ENCODE measurements at places on chromosomes 16 and 17.
A peak's percentile ranks its signal among the peaks of the same experiment; 100 is the strongest.

DNA sequence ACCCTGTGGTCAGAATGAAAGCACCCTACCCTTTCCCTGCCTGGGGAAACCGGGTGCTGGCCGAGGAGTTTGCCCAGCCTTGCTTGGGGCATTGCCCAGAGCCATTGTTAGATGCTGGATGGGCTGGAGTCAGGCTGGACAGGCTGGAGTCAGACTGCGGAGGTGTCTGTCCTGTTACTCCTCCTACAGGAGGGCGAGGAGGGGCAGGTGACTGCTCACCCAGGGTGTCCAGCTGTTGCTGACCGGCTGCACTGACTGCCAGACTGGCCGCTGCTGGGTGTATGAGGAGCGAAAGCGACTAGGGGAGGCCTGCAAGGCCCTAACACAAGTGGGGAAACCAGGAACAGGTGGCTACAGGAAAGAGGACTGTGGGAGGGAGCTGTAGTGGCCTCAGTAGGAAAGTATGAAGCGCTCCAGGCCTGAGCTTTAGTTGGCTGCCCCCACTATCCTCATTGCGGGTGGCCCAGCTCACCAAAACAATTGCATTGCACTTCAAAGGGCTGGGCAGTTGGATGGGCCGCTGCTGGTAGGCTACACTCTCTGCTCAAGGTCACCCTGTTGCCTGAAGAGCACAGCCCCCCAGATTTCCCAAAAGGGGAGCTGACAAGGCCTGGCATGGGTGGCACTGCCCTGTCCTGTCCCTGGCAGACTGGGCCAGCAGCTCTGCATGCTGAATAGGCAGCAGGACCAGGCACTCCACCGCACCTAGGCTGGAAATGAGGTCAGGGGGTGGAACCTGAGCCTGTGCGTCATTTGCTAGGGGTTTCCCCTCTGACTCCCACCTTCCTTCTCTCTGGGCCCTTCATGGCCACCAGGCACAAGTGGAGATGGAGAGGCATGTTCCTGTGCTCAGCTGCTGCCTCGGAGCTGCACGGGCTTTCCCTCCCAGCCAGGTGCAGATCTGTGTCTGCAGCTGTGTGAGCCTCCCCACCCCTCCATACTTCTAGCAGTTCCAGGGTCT is 18.4 kb downstream of the LDHD start:
- no peak for DNase-seq

DNA sequence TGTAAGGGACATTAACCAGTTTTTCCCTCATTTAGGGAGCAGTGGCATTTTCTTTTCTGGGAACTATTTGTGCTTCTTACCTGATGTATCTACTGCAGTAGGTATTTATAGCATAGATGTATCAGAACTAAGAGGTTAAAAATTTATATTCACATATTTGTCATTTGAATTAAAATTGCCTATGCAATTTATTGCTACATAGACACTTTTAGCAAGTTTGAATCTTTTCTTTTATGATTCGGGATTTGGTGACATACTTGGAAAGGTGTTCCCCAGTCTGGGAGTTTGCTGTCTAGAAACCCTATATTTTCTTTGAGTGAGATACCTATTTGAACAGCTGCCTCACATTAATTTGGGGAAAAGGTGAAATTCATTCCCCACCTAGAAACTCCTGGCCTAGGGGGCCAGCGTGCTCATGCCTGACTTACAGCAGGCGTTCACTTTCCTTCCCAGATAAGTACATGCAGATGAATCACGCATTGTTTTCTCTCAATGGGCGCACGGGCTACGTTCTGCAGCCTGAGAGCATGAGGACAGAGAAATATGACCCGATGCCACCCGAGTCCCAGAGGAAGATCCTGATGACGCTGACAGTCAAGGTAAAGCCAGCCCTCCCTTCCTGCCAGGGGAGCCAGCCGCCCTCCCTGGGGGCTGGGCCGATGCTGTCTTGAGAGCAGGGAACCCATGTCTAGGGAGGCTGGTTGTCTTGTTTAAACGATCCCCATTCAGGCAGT is 73.8 kb downstream of the SDR42E1 start:
- DNase-seq: no peak

DNA sequence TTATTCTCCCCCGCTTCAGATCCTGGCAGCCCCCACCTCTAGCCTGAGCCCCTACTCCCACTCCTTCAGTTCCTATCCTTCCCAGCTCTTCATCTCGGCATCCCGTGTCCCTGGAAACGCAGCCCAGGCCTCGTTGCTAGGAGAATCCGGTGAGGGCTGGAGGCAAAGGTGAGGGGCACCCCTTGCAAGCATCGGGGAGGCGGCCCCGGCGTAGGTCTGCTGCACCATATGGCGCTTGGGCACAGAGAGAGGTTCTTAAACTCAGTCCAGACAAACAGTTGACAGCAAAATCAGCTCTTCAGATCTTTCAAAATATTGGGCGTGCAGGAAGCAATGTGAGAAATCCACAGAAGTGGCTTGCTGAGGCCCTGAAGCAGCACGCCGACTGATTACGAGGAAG is 15.0 kb downstream of the SLC38A8 start:
- DNase-seq: no peak

- no peak for DNase-seq
Measured at GRCh38 chr17:21190078-21190477, 23.9 kb downstream of the TMEM11 start.

- no peak for DNase-seq
Measured at GRCh38 chr17:58052407-58052806, 30.8 kb upstream of the DYNLL2 start.

DNA sequence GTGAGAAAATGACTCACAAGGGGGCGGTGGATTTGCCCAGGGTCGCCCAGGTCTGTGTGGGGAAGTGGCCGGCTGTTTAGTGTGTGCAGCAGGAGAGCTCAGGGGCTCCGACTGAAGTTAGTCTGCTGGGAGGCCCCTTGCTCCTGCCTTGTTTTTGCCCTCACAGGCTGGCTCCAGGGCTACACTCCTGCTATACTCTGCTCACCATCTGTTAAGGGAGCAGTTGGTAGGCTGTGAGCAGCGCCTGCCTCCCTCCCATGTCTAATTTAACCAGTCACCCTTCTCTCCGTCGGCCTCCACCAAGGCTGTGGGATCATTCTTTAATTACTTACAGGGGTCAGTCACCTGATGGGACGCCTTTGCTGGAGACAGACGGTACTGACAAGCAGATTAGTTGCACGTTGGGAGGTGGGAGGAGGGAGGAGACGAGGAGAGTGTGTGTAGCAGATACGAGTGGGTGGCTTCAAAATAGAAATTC is 35.5 kb downstream of the KSR1 start:
- DNase-seq: no peak

- no peak for DNase-seq
Measured at GRCh38 chr17:82344175-82344907, 10.8 kb upstream of the SECTM1 start.

- no peak for DNase-seq
Measured at GRCh38 chr16:65185241-65185778, 63.4 kb upstream of the CDH11 start.

GRCh38 chr17:44220213-44221083 is 973 bp upstream of the UBTF start:
- peak; percentile 51 for DNase-seq

DNA sequence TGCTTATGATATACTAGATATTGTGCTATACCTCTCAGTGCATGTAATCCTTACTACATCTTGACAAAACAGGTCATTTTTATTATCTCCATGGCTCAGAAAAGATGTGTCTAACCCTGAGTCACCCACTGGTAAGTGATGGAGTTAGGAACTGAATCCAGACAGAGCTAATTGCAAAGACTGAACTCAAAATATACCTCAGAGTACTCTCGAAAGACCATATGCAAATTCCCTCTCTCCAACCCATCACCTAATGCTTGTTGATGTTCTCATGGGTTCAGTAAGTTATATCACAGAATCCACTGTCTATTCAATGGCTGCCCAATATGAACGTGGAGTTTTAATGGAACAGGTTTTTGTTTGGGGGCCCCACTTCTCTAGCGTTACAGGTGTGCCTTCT is 246.0 kb downstream of the PMP22 start:
- no peak for DNase-seq

DNA sequence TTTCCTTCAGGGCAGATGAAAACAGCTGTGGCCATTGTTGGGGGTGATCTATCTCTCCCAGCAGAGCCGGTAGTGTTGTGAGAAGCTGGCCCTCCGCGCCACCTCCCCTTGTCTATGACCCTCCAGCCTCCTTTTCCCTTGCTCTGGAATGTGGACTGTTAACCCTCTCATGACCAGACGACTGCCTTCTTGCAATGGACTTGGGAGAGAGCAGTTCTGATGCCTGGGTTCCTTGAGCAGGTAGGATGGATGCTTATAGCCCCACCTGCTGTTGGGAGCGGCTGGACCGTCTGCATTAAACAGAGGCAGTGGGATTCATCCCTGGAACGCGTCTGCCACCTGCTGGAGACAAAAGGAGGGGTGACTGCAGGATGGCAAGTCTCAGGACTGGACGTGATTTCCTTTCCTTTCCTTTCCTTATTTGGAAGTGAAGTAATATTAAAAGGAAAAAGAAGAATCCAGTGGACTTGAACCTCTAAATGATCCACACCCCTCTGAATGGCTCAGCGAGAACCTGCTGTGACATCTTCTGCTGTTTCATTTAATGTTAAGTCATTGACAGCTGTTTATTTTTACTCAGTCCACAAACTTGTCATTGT is 1.8 kb upstream of the SOST start:
- DNase-seq: peak; percentile 95
